Lung microvascular endothelial cell (primary cell): ENCODE measurements at places on chromosomes 12 and 14. TPM values are rescaled to one million over a fixed set of nuclear protein-coding genes. Genes with fewer than 3 reads are reported as not detected.
A peak's percentile ranks its signal among the peaks of the same experiment; 100 is the strongest.

DNA sequence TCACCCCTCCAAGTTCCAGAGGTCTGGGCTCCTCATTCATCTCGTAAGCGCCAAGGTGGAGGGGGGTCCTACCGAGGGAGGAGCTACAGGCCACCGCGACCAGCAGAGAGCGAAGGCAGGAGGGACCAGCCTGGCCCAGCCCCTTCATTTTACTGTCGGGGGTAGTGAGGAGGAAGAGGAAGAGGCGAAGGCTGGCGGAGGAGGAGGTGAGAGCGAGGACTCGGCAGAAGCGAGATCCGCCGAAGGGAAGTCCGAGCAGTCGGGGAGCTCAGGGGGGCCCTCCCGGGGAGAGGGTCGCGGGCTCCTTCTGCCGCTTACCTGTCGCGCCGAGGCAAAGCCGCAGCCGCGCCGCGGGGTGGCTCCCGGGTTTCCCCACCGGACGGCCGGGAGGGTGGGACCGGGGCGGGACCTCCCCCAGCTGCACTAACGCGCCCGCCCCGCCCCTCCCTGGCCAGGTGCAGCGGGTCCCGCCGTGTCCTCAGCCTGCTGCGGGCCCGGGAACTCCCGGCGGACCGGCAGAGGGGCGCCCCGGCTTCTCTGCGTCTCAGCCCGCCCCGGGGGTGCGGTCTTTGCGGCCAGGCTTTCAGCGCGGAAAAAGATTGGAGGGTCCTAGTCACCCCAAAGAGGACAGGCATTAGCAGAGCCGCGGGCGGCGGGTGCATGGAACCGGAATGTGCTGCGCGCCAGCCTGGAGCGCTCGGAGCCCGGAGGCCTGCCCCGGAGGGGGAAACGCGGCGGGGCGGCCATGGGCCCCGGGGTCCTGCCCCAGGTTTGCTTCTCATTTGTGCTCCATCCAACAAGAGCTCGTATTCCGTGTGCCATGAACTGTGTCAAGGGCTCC, at the start of gene GALNT6:
GALNT6 (minus strand) TSS at position 124 of the 841 bp plus-strand sequence. CDS start 11,625 bp downstream, outside the sequence.
- peak; percentile 55 for DNase-seq

GRCh38 chr12:45655186-45655585, 74.3 kb upstream of the ARID2 start:
- peak; percentile 38 for DNase-seq

DNA sequence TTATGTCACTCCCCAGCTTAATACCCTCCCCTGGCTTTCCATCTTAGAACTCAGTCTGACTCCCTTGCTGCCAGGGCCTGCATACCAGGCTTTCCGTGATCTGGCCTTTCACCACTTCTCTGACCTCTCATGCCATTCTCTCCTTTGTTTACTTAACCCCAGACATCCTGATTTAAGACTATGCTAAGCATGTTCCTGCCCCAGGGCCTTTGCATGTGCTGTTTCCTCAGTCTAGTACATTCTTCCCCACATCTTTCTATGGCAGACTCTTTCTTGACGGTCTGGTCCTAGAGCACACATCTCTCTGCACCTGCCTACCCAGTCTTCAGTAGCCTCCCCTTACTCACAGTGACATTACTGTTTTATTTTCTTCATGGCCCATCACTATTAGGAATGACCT, 42.2 kb downstream of the PLXNC1 start:
- DNase-seq = no peak

DNA sequence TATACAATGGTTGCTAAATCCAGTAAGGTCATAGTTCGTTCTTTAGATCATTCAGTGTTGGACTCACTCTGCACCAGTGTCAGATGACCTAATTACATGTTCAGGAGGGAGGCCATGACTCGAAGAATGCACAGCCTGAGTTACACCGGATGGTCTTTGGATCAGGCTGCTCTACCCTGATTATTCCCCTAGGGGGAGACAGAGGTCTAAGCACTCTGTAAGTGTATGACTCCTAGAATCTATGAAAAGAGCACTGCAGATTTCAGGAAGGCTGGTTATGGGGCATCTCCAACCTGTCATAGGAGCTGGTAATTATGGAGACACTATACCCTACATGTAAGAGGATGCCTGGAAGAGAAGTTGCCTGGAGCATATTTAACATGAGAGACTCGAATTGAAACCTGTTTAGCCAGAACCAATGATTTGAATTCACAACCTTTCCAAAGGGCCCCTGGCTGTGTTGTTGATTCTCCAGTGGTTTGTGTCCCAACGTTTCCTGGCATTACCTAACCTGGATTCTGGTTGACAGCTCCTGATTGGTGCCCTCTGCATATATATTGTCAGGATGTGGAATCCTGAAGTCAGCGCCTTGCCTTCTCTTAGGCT, at the start of gene MUCL1:
MUCL1 (plus strand) TSS at position 584 of the 606 bp plus-strand sequence. CDS start 67 bp downstream, outside the sequence.
- DNase-seq = peak; percentile 76

GRCh38 chr12:68591734-68592418, 18.8 kb upstream of the RAP1B start:
- no peak for DNase-seq

GRCh38 chr14:61492474-61492873, 171.1 kb downstream of the PRKCH start:
- no peak for DNase-seq

DNA sequence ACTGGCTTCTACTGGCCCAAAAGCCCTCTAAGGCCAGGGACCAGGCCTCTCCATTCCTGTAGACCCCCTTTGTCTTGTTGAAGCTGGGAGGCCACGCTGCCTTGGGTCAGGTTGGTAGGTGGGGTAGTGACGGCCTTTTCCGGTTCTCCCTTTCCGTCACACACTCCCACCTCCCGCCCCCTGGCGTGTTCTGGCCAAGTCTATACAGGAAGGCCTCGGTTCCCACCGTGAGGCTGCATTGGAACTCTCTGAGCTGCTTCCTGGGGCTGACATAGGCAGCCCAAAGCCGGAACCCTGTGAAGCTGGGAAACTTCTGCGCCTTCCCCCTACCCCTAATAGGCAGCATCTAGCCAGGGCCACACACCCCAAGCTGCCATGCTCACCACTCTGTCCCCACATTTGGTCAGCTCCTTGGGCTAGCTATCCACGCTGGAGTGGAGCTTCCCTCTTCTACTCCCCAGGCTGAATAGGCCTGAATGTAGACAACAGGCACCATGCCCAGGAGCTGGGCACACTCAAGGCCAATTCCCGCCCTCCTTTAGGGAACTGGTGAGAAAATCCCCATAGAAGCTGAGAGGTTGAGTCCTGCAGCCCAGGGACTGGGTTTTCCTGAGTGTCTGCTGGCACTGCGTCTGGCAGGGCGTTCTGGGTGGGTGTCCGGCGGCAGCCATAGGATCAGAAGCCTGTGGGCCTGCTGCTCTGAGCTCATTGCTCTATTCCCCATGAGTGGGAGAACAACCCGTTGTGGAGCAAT, 35.7 kb downstream of the RIN3 start:
- DNase-seq = peak; percentile 77

Gene SERPINA10
- not detected in 2 replicates for total RNA-seq

DNA sequence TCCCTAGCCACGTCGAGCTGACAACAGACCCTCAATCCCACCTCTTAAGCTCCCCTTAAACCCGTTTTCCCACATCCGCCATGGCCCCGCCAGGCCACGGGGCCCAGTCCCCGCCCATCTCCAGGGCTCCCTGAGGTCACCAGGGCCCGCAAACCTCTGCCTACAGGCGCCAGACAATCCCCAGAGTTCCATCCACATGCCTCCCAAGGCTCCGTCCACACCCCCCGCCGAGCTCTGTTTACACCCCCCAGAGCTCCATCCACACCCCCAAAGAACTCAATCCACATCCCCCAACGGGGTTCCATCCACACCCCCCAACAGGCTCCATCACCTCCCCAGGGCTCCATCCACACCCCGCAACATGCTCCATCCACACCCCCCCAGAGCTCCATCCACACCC, 9.2 kb downstream of the JAG2 start:
- no peak for DNase-seq
